ENCODE measurements at places on chromosomes 1 and 21.

- no peak for DNase-seq
Measured at GRCh38 chr1:37858931-37859506, 373 bp downstream of the MTF1 start.

DNA sequence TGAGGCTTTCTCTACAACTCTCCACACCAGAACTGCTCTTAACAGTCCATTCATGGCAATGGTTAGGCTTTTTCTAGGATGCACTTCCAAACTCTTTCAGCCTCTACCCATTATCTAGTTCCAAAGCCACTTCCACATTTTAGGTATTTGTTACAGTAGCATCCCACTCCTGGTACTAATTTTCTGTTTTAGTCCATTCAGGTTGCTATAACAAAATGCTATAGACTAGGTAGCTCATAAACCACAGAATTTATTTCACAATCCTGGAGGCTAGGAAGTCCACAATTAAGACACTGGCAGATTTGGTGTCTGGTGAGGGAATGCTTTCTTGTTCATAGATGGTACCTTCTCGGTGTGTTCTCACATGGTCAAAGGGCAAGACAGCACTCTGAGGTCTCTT is 17.3 kb upstream of the EPS8L3 start:
- no peak for DNase-seq

GRCh38 chr1:209554761-209555611 is 28.5 kb upstream of the CAMK1G start:
- DNase-seq, result no peak

DNA sequence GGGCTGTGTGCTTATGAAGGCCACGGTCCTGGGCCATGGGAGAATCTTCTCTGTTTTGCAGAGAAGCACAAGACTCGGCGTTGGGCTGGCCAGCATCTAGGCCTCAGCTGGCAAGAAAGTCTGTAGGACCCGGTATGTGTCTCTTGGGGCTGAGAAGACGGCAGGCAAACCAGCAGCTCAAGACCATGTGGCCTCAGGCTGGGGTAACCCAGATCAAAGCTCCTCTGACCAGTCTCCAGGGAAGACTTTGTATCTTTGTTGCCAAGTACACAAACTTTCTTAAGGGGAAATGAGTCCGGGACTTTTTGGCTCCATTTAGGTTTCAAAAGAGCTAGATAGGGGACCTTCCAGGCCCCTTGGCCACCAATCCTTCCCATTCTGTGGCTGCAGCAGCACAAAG is 60.1 kb downstream of the PTP4A2 start:
- no peak for DNase-seq

DNA sequence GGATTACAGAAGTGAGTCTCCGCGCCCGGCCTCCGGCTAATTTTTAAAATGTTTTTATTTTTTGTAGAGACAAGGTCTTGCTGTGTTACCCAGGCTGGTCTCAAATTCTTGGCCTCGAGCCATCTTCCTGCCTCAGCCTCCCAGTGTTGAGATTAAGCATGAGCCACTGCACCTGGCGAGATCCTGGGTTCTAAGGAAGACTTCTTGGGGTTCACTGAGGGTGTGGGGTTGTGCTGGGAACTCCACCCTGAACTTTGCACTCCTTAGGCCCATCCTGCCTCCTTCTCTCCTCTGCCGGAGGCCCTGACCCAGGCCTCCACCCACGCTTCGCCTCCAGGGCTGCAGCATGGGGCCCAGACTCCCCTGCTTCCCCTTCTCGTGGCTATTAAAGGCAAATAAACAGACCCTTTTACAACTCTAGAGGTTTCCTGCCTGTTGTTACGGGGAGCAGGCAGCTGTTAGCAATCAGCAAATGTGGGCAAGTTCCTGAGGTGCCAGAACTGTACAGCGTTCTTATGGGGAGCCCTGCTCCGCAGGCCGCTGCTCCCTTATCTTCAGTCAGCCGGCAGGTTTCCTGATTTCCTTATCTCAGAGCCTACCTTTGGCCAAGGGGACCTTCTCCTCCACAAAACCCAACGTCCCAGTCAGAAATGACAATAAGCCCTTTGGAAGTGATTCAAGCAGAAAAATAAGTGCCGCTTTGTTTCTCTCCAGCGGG is 41.0 kb upstream of the LIN9 start:
- no peak for DNase-seq

DNA sequence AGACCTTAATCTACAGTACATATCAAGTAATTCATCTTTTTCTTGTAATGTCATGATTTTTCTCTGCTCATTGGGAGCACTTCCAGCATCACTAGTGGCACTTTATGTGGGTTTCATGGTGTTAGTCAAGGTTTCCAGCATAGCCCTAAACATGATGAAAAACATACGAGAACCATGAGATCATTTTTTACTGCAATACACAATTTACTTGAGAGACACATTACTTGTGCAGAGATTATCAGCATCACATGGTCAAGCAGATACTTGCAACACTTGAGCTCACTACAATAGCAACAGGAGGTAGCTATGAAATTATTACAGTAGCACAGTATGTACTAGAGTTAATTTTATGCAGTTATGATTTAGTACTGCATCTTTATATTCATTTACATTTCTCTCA is 36.4 kb downstream of the ITGB3BP start:
- no peak for DNase-seq

GRCh38 chr1:19955534-19956170 is 23.8 kb downstream of the PLA2G2A start:
- DNase-seq, result no peak

- no peak for DNase-seq
Measured at GRCh38 chr1:29177022-29177705, 4.5 kb downstream of the SRSF4 start.

- peak; percentile 90 for DNase-seq
Measured at GRCh38 chr1:26275580-26276431, 4.1 kb upstream of the SH3BGRL3 start.

GRCh38 chr1:66526036-66526435 is 7.9 kb upstream of the SGIP1 start:
- no peak for DNase-seq

GRCh38 chr1:184965439-184965838 is 8.9 kb downstream of the NIBAN1 start:
- DNase-seq, result no peak

- DNase-seq, result no peak
Measured at GRCh38 chr1:108107658-108108057, 92.5 kb downstream of the SLC25A24 start.

DNA sequence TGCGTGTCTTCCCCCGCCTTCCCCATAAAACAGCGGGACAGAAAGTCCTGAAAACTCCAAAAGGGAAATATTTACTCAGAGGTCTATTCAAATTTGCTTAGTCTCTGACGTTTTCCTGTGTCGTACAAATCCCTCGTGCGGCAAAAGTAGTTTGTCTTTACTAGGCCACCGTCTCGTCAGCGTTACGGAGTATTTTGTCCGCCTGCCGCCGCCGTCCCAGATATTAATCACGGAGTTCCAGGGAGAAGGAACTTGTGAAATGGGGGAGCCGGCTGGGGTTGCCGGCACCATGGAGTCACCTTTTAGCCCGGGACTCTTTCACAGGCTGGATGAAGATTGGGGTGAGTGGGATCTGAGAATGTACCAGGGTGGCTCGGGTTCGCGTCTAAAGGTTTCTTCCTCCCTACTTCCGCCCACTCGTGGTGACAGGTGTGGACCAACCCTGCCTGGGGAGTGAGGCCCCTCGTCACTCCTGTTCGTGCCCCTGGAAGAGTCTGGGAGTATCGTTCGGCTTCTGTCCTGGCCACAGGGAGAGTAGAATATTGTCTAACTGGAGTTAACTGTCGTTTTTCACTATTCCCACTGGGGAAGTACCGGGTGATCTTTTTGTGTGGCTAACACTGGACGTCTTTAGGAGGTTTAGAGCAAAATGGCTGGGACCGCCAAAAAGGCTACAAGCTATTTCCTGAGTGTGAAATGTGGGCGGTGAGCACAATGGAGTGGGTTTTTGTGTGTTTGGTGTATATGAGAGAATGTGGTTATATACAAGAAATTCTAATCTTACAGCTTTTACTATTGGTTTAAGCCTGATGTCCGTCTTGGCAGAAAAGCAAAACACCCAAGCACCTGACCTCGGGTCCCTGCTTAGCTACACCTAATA is at the start of gene ATF6:
ATF6 (plus strand) TSS at position 219 of the 880 bp plus-strand sequence; CDS start at position 260, 41 bp downstream.
- DNase-seq, result no peak

DNA sequence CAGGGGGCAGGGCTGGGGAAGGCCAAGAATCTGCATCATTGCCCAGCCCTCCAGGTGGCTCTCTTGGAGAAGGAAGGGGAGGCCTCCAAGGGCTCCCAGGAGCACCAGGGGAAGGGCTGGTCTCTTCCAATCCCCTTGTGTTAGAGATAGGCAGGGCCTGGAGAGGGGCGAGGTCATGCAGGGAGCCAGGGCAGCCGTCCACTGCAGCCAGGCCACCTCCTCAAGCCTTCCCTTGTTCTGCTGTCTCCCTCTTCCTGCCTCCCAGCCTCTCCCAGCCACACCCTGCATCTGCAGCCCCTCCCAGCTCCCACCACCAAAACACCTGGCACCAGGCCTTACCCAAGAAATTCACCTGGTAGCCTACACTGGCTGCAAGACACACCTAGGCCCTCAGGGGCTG is 105.3 kb upstream of the IFFO2 start:
- DNase-seq, result no peak

GRCh38 chr1:92975551-92976232 is 14.4 kb upstream of the DIPK1A start:
- DNase-seq, result no peak

DNA sequence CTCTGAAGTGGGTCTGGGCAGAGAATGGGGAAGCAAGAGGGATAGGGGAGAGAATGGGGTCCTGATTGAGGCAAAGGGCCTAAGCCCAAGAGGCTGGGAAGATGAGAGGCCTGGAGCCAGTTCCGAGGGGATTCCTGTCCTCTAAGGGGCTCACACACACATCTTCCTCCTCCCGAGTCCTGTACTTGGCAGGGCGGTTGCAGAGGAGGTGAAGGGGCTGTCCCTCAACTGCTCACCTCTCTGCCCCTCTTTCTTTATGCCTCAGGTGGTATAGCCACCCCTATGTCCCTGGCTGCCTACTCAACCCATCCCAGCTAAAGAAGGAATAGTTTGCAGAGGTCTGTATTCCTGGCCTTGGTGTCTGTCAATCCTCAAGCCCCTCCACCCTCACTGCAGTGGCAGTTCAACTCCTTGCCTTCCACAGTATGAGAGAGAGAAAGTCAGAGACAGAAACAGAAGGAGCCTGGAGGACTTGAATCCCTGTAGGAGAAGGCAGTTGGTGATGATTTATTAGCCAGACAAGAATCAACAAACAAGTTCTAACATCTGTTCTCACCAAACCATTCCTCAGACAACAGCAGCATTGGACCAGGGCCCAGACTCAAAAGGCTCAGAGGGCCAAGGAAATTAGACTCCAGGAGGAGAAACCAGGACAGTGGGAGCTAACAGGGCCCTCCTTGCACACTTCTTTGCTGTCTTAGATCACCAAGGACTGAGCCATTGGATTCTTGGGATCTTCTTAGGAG is 10.7 kb downstream of the SH2D2A start:
- DNase-seq, result no peak

DNA sequence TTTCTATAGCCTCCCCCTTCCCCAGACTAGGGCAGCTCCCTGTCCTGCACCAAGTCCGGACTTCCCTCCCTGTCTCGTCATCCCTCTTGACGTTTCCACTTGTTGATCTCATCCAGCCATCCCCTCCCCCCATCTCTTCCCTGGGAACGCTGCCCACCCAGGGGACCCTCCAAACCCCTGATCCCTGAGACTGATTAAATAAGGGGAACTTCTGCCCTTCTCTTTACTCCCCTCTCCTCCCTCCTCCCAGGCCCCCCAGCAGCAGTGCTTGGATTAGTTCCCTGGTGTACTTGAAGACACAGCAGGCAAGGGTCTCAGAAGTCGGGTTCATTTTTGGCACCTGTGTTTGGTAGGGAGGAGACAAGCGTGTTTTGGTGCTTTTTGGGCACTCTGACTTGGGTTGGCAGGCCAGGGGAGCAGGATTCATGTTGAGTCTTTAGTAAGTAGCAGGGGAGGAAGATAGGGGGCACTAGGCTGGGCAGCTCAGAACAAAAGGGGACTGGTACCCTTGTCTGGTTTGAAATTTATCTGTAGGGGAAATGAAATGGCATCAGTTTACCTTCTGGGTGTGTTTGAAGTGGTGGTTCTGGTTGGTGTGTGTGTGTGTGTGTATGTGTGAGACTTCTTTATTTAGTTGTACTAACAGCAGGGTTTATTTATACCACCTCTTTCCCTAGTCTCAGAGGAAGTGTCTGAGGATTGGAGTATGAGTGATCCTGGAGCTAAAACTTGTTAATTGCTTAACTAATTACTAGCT is 11.1 kb downstream of the VANGL2 start:
- DNase-seq, result no peak

DNA sequence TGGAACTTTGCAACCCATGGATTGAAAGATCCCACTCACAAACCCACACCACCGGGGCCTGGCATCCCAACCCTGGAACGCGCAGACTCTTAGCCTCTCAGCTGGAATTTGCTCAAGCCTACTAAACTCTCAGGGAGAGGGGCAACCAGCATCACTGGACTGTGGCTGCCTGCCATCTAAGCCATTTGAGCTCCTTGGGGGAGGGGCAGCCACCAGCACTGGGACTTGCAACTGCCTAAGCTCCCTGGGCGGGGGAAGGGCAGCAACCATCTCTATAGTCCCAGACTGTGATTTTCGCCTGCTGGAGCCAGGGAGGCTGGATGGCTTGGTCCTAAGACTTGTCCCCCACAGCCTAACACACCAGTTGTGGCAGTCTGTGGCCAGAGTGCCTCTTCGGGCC is 122.3 kb downstream of the SNX7 start:
- DNase-seq, result peak; percentile 12

DNA sequence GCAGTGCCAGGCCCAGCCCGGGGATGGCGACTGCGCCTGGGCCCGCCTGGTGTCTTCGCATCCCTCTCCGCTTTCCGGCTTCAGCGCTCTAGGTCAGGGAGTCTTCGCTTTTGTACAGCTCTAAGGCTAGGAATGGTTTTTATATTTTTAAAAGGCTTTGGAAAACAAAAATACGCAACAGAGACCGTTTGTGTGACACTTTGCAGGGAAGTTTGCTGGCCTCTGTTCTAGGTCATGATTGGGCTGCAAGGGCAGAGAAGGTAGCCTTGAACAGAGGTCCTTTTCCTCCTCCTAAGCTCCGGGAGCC is 719 bp downstream of the SOD1 start:
- DNase-seq, result no peak

DNA sequence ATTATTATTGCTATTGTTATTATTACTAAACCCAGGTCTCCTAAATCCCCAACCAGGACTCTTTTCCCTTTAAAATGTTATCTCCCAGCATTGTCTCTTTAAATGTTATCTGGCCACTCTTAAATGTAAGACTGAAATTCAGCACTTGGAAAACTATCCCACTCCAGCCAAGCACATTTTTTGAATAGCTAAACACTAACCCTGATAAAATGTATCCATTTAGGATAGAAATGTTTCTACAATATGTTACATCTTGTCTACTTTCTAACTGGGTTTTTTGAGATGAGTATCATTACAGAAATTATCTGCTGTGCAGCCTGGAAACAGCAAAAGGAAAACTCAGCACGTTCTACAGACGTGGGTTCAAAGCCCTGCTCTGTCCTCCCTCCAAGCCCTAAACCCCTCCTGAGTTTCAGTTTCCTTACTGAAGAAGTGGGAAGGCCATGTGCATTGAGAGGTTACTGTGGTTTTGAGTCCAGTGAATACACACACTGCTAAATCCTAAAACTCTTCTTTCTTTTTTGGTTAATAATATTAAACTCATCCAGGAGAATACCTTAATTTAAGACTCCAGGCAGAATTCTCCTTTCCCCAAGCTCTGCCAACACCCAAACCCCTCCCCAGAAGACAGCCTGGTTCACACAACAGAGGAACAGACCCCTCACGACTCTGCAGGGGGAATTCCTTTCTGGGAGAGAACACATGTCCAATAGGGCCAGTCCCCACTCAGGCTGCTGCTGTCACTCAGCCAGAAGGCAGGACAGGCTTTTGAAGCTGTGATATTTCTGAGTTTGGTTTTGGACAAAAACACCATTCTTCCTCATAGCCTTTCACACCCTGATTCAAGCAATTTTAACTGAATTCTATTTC is 41.9 kb downstream of the HIVEP3 start:
- DNase-seq, result no peak
